Transverse colon (tissue), 4 donors: ENCODE measurements at places on chromosomes 7 and 10.
A peak's percentile ranks its signal among the peaks of the same experiment; 100 is the strongest.

DNA sequence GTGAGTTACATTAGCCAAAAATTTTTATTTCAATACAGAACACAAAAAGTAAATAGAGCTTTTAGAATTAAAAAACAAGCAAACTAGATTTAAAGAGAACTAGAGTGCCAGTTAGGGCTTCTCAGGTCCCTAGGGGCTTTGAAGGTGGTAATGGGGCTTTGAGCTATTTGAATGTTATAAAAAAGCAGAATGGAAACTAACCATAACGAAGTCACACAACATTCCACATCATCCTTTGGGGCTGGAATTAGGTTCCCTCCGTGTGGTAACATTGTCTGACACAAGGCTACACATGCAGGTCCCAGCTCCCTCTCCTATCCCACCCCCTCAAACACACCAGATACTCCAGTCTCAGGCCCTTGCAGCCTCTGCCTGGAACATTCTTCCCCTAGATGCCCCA lies 15.3 kb downstream of the JAZF1 start:
- no peaks in the 10 kb centered on the region for H3K4me1 ChIP-seq
- peak overlapping the region; percentile 34 for H3K27ac ChIP-seq
- no peak for DNase-seq
- H3K4me3 ChIP-seq: no peak overlapping the region
- no peaks in the 10 kb centered on the region for H3K27me3 ChIP-seq

DNA sequence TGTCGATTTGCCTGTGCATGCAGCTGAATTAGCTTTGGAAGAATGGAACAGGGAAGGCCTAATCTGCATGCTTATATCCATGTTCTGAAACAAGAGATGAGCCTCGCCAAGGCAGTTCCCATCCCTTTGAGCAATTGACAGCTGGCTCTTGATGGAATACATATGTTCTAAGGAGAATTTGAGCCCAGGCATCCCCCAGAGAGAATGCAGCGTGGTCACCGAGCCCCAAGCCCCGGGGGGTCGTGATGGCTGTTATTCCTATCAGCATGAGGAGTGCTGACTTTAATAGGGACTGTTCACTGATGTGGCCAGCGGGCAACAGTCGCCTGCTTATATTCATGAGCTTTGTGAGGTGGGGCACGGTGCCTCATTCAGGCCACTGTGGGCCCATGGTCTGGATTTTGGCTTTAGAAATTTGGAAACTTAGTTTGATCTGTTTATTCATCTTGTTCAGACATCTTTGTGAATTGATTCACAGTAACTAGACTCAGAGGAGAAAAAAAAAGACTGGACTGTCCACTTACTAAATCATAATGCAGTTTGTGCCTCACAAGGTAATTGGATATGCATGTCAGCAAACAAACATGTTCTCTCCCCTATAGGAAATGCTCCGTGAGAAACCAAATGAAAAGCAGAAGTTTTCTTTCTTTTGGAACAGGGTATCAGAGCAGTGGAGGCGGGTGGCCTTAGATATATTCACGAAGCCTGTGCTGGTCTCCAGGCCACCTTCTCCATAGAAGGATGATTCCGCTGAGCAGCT lies 204.9 kb downstream of the CCDC3 start:
- H3K27me3 ChIP-seq: no peaks in the 10 kb centered on the region
- no peak overlapping the region for H3K27ac ChIP-seq
- H3K36me3 ChIP-seq: no peaks in the 10 kb centered on the region
- H3K4me1 ChIP-seq: peaks cover 5% of the 10 kb centered on the region
- H3K4me3 ChIP-seq: no peak overlapping the region

DNA sequence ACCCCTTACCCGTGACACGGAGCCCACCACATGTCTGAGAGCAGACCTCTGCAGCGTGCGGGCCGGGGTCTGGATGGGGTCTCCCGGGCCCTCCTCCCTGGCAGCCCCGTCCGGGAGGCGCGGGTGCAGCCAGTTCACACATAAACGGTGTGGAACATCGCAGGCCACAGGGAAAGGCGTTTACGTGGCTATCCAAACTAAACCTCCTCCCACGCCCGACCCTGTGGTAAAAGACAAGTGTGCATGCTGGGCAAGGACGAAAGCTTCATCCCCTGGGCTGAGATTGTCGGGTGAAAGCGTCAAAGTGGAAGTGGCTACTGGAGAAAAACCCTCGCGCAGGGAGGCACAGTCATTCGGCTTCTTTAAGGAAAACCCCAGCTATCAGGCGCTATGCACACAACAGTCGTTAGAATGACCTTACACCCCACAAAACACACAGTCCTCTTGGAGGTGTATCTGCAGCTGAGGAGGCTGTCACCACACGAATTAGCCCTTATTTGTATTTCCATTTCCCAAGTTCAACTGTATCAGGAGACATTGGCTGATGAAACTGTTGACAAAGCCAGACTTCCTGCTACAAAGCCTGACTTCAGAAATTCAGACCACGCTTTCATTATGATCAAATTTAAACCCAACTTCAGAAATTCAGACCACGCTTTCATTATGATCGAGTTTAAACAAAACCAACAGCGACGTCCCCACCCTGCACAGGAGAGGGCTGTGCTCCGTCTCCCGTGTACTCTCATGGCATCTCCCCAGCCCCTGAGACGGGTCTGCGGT lies 15.3 kb downstream of the GPER1 start:
- H3K27ac ChIP-seq: no peak overlapping the region
- H3K36me3 ChIP-seq: no peaks in the 10 kb centered on the region
- no peaks in the 10 kb centered on the region for H3K27me3 ChIP-seq
- DNase-seq: no peak
- no peaks in the 10 kb centered on the region for H3K4me1 ChIP-seq

- no peak overlapping the region for H3K4me3 ChIP-seq
- H3K27ac ChIP-seq: no peak overlapping the region
- H3K27me3 ChIP-seq: no peaks in the 10 kb centered on the region
- no peaks in the 10 kb centered on the region for H3K4me1 ChIP-seq
- no peaks in the 10 kb centered on the region for H3K36me3 ChIP-seq
Observed at GRCh38 chr7:97305589-97305988, 188.1 kb downstream of the SDHAF3 start.

DNA sequence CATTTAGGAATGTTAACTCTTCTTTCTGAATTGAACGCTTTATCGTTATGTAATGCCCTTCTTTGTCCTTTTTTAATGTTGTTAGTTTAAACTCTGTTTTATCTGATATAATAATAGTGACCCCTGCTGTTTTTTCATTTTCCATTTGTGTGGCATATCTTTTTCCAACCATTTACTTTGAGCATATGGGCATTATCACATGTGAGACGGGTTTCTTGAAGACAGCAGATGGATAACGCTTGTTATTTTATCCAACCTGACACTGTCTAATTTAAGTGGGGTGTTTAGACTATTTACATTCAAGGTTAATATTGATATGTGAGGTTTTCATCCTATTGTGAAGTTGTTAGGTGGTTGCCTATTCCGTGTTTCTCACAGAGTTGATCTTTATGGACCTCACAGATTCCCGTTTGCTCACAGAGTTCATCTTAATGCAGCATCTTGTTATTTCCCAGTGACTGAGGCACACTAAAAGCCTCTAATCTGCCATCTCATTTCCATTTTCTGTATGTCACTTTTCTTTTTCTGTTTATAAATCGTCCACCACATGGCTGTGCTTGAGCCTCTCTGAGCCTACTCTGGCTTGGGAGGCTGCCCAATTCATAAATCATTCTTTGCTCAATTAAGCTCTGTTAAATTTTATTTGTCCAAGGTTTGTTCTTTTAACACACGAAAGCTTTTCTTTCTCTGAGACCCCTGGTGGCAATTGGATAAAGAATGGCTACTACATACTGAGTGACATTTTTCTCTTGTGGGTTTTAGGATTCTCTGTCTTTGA lies 286.2 kb downstream of the HTR7 start:
- no peak for DNase-seq
- H3K4me3 ChIP-seq: no peak overlapping the region
- no peaks in the 10 kb centered on the region for H3K36me3 ChIP-seq
- no peaks in the 10 kb centered on the region for H3K4me1 ChIP-seq

DNA sequence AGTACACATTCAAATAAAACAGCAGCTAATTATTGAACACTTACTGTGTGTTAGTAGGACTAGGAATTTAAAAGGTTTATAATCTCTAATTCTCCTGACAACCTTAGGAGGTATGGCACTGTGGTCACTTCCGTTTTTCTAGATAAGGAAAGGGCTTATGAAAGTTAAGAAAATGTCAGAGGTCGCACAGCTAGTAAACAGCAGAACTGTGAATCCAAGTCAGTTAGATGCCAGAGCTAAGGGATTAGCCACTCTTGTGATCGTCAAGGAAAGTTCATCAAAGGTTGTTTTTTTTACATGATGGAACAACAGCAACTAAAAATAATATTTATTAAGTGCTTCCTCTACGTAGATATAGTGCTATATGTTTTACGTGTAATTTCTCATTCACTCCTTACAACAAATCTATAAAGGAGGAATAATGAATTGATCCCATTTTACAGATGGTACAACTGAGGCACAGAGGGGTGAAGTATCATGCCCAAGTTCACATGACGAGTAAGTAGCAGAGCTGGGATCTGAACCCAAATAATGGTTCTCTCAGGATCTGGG lies 84.9 kb downstream of the NAMPT start:
- H3K4me1 ChIP-seq: no peaks in the 10 kb centered on the region
- H3K27me3 ChIP-seq: no peaks in the 10 kb centered on the region
- DNase-seq: no peak
- no peaks in the 10 kb centered on the region for H3K36me3 ChIP-seq
- H3K27ac ChIP-seq: no peak overlapping the region
- H3K4me3 ChIP-seq: no peak overlapping the region

DNA sequence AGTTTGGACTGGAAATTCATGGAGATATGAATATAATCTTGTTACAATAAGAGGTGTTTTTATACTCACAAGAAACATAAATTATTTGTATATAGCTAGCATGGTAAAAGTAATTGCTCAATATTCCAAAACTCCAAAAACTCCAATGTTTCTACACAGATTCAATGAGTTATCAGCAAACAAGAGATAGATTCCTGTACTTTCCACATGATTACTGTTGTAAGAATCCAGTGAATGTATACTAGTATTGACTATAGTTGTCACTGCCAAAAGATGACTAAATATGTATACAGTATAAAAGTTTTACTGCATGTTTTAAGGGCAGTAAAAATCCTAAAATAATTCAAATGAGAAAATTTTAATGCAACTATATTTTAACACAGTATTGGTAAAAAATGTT lies 10.7 kb downstream of the ATOH7 start:
- no peaks in the 10 kb centered on the region for H3K27me3 ChIP-seq
- H3K36me3 ChIP-seq: no peaks in the 10 kb centered on the region
- no peak overlapping the region for H3K27ac ChIP-seq
- H3K4me3 ChIP-seq: no peak overlapping the region

DNA sequence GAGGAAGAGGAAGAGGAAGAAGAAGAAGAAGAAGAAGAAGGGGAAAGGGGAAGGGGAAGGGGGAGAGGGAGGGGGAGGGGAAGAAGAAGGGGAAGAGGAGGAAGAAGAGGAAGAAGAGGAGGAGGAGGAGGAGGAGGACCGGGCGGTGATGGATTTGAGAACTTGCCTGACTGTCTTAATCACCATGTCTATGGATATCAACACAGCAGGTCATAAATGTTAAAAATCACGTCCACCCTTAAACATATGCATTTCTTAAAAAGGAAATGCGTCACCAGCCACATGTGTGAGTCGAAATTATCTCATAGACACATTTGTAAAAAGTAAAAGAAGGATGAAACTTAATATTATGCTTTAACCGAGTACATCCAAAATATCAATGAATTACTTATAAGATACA lies 42.1 kb upstream of the INSIG1 start:
- no peaks in the 10 kb centered on the region for H3K27me3 ChIP-seq
- DNase-seq: no peak
- H3K36me3 ChIP-seq: no peaks in the 10 kb centered on the region
- H3K27ac ChIP-seq: no peak overlapping the region
- no peak overlapping the region for H3K4me3 ChIP-seq
- H3K4me1 ChIP-seq: peaks cover 4% of the 10 kb centered on the region

- H3K36me3 ChIP-seq: no peaks in the 10 kb centered on the region
- H3K27ac ChIP-seq: peak overlapping the region; percentile 91
- no peaks in the 10 kb centered on the region for H3K4me1 ChIP-seq
- peak; percentile 50 for DNase-seq
Observed at GRCh38 chr10:34814223-34814912, 728 bp downstream of the PARD3 start.

- DNase-seq: no peak
- no peak overlapping the region for H3K4me3 ChIP-seq
- H3K27me3 ChIP-seq: no peaks in the 10 kb centered on the region
- no peak overlapping the region for H3K27ac ChIP-seq
- H3K36me3 ChIP-seq: no peaks in the 10 kb centered on the region
Observed at GRCh38 chr7:26172048-26172447, 20.1 kb downstream of the NFE2L3 start.

DNA sequence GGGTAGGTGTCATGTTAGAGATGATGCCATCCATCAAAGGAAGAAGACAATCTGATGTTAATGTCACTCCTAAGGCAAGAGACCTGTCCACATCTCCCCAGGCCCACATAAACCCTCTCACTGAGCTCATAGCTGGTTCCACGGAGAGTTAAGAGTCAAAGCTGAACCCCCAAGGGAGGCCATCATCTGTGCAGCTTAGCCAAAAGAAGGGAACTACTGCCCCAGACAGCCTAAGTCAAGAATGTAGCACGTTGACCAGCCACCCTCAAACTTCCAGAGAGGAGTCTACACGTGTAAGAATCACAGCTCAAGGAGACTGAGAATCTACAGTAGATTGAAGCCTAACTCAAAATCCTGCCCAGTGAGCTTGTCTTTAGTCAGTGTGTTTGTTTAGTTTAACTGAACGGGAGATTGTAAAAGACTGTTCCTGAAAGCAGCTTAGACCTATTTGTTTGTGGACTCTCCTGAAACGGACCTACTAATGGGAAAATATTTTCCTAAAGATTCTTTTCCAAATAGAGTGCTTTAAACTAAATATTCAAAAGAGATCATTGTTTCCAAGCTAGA lies 192.7 kb upstream of the NFE2L3 start:
- DNase-seq: no peak
- H3K4me1 ChIP-seq: no peaks in the 10 kb centered on the region
- no peak overlapping the region for H3K4me3 ChIP-seq
- H3K27me3 ChIP-seq: no peaks in the 10 kb centered on the region

DNA sequence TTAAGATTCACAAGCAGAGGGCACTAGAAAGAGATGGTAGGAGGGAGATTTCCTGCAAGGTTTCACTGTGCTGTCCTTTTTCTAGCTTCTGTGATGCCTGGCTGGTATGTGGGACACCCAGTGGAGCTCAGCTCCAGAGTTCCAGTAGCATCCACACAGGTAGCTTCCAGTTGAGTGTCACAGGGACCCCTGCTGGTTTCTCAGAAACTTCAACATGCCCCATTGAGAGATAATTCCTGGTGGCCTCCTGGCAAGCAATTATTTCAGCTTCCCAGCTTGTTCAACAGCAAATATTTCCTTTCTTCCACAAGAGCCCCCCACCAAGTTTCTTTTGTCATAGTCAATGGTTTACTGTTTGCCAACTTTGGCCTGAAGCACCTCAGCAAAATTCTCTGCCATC lies 858.7 kb downstream of the REEP3 start:
- no peak overlapping the region for H3K4me3 ChIP-seq
- H3K4me1 ChIP-seq: no peaks in the 10 kb centered on the region
- peak; percentile 18 for DNase-seq
